Heart right ventricle (tissue), 16 donors: ENCODE measurements at places on chromosomes 3 and 15. TPM values are rescaled to one million over a fixed set of nuclear protein-coding genes. Genes with fewer than 3 reads are reported as not detected.

CHL1 gene
- 14.9 TPM for total RNA-seq

GABRA5 gene
- not detected for total RNA-seq

ITPKA gene
- 0.71 TPM for total RNA-seq

FAM107A gene
- 149 TPM for total RNA-seq

TRAIP gene
- total RNA-seq, result 2.4 TPM

LRRC34 gene
- total RNA-seq, result 1.2 TPM

LRTM1 gene
- total RNA-seq, result not detected

LPP gene
- total RNA-seq, result 165 TPM

TF gene
- 0.64 TPM for total RNA-seq

GCHFR gene
- total RNA-seq, result 3.5 TPM

BDH1 gene
- 55.2 TPM for total RNA-seq

GREM1 gene
- total RNA-seq, result 0.06 TPM

CEP19 gene
- 2.3 TPM for total RNA-seq

SEMA5B gene
- total RNA-seq, result 3.7 TPM

UBL7 gene
- 52.9 TPM for total RNA-seq
